ENCODE measurements at places on chromosomes 7 and 10. TPM values are rescaled to one million over a fixed set of nuclear protein-coding genes. Genes with fewer than 3 reads are reported as not detected.

Gene EVX1
- total RNA-seq, result not detected

Gene TACC2
- 9.5 TPM for total RNA-seq

Gene HECW1
- total RNA-seq, result under 0.01 TPM

Gene VSIR
- total RNA-seq, result 21.6 TPM

Gene SHTN1
- total RNA-seq, result 1.6 TPM

Gene UCN3
- not detected for total RNA-seq
